ENCODE measurements at places on chromosomes 2 and 18.
A peak's percentile ranks its signal among the peaks of the same experiment; 100 is the strongest.

GRCh38 chr2:235621736-235622135, 127.9 kb downstream of the AGAP1 start:
- no peak for DNase-seq

- no peak for DNase-seq
Measured at GRCh38 chr2:176944998-176945397, 267.6 kb upstream of the HNRNPA3 start.

GRCh38 chr2:158953926-158954763, 14.3 kb upstream of the TANC1 start:
- peak; percentile 75 for DNase-seq

- no peak for DNase-seq
Measured at GRCh38 chr2:231386446-231386845, 9.1 kb upstream of the B3GNT7 start.

DNA sequence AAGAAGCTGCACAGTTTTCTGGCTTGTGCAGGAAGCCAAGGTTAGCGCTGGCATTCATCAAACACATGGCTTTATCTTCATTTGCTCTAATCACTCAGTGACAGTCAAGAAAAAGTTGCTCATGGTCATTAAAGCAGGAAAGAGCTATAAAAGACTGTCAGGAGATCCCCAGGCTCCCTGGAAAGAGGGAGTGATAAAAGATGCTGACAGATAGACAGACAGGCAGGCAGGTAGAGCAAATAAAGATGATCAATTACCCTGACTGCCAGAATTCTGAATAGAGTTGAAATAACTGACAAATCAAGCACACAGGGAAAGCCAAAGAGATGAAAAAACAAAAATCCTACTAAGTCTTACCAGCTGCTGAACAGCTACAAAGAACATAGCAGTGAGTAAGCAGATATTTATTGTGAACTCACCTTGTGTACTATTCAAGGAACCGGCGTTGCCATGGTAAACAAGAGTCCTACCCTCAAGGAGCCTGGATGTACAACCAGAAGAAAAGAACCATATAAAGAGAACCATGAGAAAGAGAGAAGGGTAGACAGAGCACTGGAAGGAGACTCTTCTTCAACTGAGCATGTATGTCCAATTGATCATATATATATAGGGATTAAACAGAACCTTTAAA, 68.0 kb downstream of the RNF152 start:
- no peak for DNase-seq

DNA sequence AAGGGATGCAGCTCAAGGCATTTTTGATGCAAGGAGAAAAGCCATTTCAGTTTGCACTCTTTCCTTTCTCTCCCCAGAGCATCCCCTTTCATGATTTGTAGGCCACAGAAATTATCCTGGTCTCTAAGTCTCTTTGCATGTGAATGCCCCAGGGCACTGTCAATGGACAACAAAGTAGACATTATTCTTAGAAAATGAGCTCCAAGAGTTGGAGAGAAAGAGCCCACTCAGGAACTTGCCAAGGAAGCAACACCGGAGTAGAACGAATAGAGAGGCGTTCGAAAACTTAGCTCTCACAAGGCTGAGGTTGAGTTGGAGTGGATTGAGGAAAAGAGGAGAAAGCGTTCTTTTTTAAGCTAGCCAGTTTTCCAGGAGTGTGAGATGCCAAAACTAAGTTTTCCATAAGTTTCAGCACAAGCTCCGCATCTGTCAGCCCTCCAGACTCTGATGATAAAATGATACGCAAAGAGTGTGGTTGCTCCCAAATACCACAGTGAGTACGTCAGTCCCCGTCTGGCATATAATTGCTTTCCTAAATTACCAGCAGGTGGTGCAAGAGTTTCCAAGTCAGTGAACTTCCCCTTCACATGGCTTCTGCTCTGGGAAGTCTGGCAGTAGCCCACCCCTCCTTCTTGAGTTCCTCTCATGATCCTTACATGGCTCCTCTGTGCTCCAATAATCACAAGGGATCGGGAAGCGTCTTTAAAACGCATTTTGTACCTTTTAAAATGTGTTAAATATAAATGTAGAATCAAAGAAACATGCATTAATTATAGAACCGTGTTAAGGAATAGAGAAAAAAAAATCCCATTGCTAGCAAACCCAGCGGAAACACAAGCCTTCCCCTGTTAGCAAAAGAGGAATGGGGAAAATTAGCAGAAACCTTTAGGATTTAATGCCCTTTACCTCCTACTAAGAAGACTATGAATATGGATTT, 1060.6 kb upstream of the FANCL start:
- peak; percentile 72 for DNase-seq

Measured in right renal cortex interstitium (tissue), 3 donors.